ENCODE measurements at places on chromosomes 1 and 21. TPM values are rescaled to one million over a fixed set of nuclear protein-coding genes. Genes with fewer than 3 reads are reported as not detected.

- no peaks in the 10 kb centered on the region for H3K4me1 ChIP-seq
- no peaks in the 10 kb centered on the region for H3K36me3 ChIP-seq
- no peak overlapping the region for H3K27ac ChIP-seq
- no peak for DNase-seq
- no peaks in the 10 kb centered on the region for H3K27me3 ChIP-seq
- no peak overlapping the region for H3K4me3 ChIP-seq
These were observed 149.6 kb upstream of the C1orf87 start for GRCh38 chr1:60223158-60223557.

DNA sequence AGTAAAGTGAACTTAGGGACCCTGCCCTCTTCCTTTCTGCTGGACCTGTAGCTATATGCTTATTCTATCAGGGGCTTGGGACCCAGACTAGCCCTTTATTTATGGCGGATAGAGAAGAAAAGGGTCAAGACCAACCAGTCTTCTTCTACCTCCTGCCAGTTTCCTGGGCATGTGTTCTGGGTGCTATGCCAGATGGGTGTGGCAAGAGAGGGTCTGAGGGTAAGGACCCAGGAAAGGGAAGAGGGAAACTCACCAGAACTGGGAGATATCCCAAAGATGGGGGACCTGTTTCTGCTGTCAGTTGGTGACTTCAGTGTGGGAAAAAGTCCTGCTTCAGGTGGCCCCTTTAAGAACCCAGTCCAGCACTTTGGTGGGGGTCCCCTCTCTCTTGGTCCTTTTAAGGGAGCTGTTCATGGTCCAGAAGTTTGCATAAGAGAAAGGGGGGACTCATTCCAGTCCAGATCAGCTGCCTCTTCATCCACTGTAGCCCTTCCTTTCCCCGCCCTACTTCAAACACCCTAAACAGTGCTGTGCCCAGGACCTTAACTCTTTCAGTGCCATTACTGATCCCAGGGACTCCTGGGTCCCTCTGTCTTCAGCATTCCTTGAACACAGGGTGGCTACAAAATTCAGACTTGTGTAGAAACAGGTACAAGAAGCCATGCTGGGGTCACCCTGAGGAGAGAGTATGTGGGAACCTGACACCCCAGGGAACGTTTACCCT, 18.4 kb downstream of the SSR2 start:
- H3K36me3 ChIP-seq: no peaks in the 10 kb centered on the region
- no peak overlapping the region for H3K27ac ChIP-seq
- H3K27me3 ChIP-seq: no peaks in the 10 kb centered on the region
- DNase-seq: no peak
- no peak overlapping the region for H3K4me3 ChIP-seq

DNA sequence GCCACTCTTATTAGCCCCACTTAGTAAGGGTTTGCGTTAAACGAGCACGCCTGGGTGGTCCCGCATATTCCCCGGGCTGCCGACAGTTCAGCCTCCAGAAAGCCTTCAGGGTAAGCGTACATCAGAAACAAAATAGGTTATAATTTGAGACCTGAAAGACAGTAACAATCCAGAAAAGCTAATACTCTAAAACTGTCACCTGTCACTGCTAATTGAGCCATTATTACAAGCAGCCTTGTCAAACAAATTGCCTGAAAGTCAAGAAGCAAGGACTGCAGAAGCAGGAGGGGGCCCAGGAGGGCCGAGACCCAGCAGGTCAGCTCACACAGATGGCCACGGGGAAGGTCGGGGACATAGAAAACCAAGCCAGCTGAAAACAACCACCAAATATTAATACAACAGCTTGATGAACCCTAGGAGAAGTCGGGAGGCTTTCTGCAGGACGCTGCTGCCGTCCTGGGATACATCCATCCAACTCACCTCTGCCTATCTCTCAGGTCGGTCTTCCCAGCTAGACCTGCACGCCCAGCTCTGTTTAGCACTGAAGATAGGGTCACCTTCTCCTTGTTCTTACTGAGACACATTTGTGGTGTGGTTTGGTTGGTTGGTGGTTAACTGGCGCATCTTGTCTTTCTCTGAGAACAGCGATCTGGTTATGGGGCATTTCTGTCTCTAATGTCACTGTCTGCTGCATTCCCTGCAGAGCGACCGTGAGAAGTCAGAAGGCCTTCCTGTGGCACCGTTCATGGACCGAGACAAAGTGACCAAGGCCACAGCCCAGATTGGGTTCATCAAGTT, 110.8 kb downstream of the WDR4 start:
- H3K4me3 ChIP-seq: no peak overlapping the region
- no peak for DNase-seq
- H3K4me1 ChIP-seq: no peaks in the 10 kb centered on the region
- peaks cover 23% of the 10 kb centered on the region for H3K36me3 ChIP-seq
- no peak overlapping the region for H3K27ac ChIP-seq

GRCh38 chr1:8711151-8711550, 106.3 kb downstream of the RERE start:
- no peak overlapping the region for H3K4me3 ChIP-seq
- DNase-seq: no peak
- no peaks in the 10 kb centered on the region for H3K27me3 ChIP-seq
- H3K36me3 ChIP-seq: no peaks in the 10 kb centered on the region

DNA sequence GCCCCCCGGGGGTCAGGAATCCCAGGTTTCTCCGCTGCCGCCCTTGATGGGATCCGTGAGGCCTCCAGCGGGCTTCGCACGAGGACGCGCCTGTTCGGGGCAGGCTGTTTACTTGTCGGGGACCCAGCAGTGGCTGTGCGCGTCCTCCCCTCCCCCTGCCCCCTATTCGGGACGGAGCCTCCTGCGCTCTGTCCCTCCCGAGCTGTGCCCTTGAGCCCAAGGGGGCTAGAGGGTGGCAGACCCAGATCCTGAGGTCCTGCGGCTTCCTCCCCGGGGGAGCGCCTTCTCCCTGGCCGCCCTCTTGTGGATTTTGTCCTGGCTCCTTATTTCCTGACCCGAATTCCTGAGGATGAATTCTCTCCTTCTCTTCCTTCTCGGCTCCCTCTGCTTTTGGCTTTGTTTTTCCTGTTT, 38.4 kb downstream of the PIK3CD start:
- peak overlapping the region; percentile 59 for H3K4me3 ChIP-seq
- H3K36me3 ChIP-seq: peaks cover 36% of the 10 kb centered on the region
- H3K4me1 ChIP-seq: peaks cover 58% of the 10 kb centered on the region
- no peaks in the 10 kb centered on the region for H3K27me3 ChIP-seq

- no peak overlapping the region for H3K4me3 ChIP-seq
- no peaks in the 10 kb centered on the region for H3K36me3 ChIP-seq
- H3K27ac ChIP-seq: no peak overlapping the region
- no peak for DNase-seq
- H3K4me1 ChIP-seq: no peaks in the 10 kb centered on the region
These were observed 114.4 kb upstream of the TNR start for GRCh38 chr1:175857756-175858155.

DNA sequence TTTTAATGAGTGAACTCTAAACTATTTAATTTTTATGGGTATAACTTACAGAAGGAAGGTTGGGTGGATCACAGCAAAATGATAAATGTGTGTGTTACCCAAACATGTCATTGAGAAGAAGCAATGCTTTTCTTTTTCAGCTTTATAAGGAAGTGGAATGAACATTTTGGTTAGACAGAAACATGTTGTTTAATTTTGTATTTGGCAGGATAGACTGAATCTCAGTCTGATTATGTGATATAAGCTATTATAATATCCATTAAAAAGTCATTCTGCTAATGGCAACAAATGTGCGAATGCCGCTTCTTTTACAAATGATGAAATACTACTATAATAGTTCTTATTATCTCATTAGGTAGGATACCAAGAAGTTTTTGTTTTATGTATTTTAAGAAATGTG, 281.9 kb upstream of the ZRANB2 start:
- DNase-seq: no peak
- H3K4me3 ChIP-seq: no peak overlapping the region
- no peaks in the 10 kb centered on the region for H3K36me3 ChIP-seq
- no peaks in the 10 kb centered on the region for H3K27me3 ChIP-seq
- H3K4me1 ChIP-seq: no peaks in the 10 kb centered on the region

DNA sequence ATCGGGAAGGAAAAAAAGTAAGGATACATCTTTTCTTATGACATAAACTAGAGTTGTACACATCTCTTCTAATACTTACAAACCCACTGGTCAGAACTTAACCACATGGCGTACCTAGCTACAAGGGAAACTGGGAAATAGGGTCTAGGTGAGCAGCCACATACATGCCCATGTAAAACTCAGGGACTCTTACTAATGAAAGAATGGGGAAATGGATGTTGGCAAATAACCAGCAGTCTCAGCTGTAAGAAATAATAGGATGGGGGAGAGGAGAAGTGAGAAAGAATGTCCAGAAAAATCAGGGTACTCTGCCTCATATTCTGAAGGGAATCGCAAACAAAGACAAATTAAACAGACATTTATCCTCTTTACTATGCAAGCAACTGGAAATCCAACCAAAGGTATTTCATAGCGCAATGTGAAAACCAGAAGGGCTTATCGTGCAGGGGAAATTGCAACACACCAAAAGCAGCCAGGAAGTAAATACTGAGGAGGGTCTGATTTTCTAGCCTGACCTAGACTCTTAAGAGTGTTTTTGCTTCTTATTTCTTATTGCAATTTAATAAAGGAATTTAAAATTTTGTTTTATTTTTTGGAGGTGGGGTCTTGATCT, 17.5 kb downstream of the GTF2B start:
- no peaks in the 10 kb centered on the region for H3K27me3 ChIP-seq
- H3K27ac ChIP-seq: no peak overlapping the region
- H3K36me3 ChIP-seq: peaks cover 48% of the 10 kb centered on the region
- H3K4me3 ChIP-seq: no peak overlapping the region
- DNase-seq: no peak

- no peaks in the 10 kb centered on the region for H3K36me3 ChIP-seq
- H3K4me3 ChIP-seq: no peak overlapping the region
- H3K27me3 ChIP-seq: peaks cover under 1% of the 10 kb centered on the region
- no peaks in the 10 kb centered on the region for H3K4me1 ChIP-seq
- no peak for DNase-seq
These were observed 192.0 kb upstream of the GALNT2 start for GRCh38 chr1:229875086-229875485.

SARS1 gene
- total RNA-seq: 98.9 TPM

GIPC2 gene
- total RNA-seq: 40.4 TPM

Data from spleen (tissue), 13 donors.